AG08396 (cell line): ENCODE measurements at places on chromosomes 7 and 10.

GRCh38 chr7:47444376-47445098 is 137.4 kb downstream of the TNS3 start:
- no peak for DNase-seq

GRCh38 chr7:18573410-18574234 is 78.1 kb downstream of the HDAC9 start:
- no peak for DNase-seq

- no peak for DNase-seq
Observed at GRCh38 chr7:27212497-27213432, 12.9 kb upstream of the HOXA13 start.

DNA sequence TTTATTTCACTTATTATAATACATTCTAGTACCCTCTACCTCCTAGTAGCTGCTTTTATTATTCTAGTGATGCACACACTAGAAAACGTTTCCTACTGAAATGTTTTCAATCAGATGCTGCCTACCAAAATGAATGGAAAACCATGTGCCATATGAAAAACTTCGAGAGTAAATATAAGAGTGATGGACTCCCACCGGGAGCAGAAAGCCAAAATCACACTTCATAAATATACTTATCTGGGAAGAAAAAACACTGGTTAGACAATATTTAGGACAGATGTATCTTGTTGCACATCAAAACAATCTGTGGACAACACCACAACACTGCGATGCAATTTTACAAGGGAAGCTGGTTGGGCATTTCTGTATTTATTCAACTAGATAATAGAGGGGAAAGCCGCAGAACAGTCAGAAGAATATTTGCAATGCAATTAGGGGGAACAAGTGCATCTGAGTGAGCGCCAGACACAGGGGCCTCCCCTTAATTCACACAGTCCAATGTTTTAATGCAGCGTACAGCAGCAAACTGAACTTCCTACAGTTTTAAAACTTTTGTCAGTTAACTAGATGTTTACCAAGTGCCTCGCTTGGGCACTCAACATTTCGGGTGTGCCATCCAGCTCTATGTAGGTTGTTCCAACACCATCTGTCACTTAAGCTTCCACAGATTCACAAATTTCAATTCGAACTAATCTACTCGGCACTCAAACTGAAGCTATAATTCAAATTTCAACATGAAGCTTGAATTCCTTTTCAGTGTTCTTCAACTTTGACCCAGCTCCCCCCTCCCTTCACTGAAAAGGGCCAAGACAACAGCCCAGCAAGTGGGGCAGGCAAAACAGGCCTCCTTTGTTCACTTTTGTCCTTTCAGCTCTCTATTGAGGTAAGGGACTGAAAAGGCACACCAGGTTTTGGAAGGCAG is 7.4 kb downstream of the NRCAM start:
- DNase-seq: no peak

DNA sequence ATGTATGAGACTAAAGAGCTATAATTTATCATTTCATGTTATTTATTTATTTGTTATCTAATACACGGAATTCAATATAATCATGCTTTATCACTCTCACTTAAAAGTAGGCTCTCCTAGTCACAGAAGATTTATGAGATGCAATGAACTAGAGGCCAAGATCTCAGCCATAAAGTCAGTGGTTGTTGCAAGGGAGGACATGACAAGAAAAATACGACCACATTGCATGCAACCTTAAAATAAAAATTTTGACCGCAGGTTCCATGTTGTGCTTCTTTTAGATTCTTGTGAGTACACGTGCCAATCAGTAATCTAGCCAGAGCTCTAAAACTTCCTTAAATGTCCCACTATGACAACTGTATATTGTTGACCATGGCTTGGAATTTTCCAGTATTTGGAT is 75.9 kb upstream of the SP8 start:
- no peak for DNase-seq

GRCh38 chr10:63718006-63718405 is 196.8 kb downstream of the REEP3 start:
- DNase-seq: no peak

GRCh38 chr7:75635036-75635435 is 103.7 kb downstream of the HIP1 start:
- no peak for DNase-seq

DNA sequence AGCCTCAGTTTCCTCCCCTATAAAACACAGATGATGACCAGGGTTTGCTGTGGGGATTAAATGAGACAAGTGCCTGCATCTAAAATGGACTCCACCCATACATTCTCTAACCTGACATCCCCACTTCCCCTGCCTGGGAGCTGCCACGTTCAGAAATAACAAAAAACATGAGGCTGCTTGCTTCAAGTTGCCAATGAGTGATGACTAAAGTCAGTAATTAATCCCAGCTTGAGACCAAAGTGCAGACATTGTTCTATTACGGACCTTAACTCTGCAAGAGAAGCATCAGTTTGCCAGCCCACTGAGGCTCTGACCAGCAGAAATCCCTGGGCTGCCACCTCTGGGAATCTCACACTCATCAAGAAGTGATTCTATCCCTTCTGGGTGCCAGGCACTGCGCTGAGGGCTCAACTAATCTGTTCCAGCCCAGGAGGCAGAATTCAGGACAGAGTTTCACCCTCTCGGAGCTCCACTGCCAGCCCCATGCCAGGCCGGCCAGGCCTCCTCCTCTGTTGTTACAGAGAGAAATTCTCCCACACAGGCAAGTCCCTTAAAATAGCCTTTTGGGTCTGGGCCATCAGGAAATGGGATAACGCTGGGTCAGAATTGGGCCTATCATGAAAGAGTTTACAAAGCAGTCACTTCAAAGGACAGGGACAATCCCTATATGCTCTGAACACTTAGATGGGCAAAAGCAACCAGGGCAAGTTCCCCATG is 11.4 kb downstream of the SH3PXD2A start:
- peak; percentile 65 for DNase-seq

- DNase-seq: no peak
Observed at GRCh38 chr7:27433581-27433980, 191.0 kb downstream of the EVX1 start.

DNA sequence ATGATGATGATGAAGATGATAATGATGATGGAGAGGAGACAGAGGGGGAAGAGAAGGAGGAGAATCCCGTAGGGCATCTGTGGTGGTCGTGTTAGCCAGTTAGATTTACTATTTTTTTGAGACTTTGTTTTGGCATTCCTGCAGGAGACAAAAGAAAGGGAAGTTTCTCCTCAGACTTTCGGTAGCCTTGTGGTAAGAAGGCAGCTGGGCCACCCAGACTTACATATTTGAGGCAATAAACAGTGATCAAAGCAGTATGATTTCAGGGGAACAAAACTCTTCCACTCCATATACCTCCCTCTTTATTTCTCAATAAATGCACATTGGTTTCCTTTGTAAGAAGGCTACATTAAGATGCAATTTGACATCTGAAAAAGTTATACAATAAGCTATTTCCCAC is 32.4 kb upstream of the BICC1 start:
- no peak for DNase-seq

DNA sequence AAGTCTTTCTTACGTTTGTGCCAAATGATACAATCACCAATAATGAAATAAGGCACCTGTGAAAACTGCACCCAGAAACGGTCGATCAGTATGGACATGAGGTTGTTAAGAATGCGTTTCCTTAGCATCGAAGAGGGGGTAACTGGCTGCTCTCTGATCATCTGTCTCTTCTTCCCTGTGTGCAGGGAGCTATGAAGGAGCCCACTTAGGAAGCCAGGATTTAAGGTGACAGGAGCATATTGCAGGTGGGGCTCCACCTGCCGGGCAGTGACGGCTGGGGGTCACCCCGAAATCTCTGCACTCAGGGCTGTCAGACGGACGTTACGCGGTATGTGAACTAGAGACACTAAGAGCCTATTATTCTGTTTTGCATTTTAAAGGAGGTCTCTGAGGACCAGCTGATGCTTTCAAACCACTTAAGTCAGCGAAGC is 64.5 kb downstream of the CARD11 start:
- DNase-seq: no peak

GRCh38 chr7:102927312-102927933 is 14.6 kb downstream of the LRRC17 start:
- DNase-seq: peak; percentile 15

- no peak for DNase-seq
Observed at GRCh38 chr7:19587291-19587690, 121.5 kb downstream of the POLR1F start.

GRCh38 chr10:42942279-42942950 is 134.5 kb upstream of the RET start:
- DNase-seq: no peak

- DNase-seq: no peak
Observed at GRCh38 chr7:111092406-111093236, 1.7 kb downstream of the LRRN3 start.

- DNase-seq: no peak
Observed at GRCh38 chr7:55052741-55053427, 34.1 kb downstream of the EGFR start.

GRCh38 chr10:13001041-13001886 is at the start of gene CCDC3:
Gene CCDC3 (minus strand): TSS chr10:13001713. CDS start chr10:13001570, 143 bp downstream.
- peak; percentile 19 for DNase-seq

DNA sequence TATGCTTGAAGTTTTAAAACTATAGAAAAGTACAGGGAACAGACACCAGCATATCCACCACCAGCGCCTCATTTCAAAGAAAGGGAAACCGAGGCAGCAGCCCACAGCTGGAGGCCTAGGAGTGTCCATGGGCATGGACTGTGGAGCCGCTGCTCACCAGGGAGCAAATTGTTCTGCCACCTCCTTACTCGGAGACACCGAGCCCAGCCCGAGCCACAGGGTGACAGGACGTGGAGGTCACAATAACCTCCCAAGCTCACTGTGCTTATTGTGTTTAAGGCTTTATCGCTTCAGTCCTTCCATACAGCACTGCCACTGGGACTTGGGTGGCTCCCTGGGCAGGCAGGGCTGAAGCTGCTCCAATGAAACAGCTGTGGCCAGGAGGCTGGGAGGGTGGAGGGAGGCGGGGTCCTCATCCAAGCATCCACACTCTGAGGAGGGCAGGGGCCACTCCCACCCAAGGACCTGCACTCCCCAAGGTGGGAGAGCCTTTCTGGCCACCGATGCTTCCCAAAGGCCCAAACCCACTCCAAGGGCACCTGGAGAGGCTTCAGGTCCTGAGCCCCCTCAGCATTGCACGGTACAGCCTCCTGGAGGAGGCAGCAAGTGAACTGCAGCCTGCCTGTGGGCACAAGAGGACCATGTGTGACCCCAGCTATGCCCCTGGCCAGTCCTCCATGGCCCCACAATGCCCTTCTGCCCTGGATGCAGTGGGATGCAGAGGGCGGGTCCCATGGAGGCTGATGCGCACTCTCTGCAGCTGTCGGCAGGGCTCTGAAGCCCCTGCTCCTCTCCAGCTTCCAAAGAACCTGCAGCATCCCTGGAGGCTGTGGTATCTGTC is 38.7 kb upstream of the RET start:
- no peak for DNase-seq

DNA sequence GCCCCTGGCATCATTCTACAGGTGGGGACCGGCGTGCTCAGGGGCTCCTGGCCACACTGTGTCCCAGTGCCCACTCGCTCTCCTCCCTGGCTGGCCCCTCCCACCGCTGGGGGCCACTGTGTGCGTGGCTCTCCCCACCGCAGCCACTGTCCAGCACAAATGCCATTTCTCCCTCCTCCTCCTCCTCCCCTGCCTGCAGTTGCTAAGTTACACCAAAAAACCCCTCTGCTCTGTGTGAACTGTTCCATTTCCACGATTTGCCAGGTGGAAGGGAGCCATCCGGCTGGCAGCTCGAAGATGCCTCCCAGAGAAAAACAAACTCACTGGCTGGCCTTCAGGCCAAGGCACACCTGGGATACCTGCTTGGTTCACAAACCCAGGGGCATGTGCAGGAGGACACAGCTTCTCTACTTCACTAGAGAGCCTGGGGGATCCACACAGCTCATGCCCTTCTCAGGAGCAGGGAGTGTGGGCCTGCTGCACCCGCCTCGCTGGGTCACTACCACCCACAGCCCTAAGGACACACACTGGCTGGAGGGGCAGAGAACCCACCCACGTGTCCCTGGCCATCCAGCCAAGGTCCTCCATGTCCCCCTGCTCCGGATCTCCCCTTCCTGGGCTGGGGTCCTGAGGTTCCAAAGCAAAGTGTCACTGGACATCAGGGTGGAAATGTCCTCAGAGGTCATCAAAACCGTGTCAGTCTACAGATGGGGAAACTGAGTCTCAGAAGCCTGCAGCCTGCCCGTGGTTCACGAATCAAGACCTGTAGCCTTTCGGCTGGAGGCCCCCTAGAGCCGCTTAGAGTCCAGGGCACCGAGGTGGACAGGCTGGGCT is 1.7 kb downstream of the RASGEF1A start:
- DNase-seq: peak; percentile 14

- DNase-seq: peak; percentile 15
Observed at GRCh38 chr7:77565917-77566316, 28.8 kb downstream of the PTPN12 start.

DNA sequence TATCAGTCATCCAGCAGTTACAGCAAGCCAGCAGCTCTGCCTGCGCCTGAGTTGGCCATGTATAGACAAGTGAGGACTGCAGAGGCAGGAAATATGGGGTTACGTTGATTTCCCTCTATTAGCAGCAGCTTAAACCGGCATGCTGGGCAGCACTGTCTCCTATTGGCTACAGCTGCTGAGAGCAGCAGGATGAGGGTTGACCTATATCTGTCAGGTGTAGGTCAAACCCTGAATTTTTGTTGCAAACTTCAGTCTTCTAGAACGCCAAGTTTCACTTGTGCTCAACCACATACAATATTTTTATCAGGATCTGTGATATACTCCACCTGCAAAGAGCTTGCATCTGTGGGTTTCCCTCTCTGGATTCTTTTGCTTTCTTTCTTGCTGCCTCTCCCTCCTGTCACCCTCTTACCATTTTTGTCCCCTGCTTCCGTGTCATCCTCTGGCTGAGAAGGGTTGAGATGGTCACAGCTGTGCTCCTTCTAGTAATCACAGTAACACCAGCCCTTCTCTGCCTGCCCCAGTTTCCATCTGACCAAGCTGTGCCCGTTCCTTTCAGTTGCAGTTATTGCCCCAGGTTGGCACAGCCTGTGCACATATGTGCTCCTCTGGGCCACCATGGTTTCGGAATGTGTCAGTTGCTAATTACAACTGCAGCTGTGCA is 23.8 kb upstream of the GLCCI1 start:
- DNase-seq: no peak

- no peak for DNase-seq
Observed at GRCh38 chr7:150514748-150515222, at the start of gene GIMAP7. Gene GIMAP7 (plus strand): TSS chr7:150514872. CDS start chr7:150519975, 5,103 bp downstream.

DNA sequence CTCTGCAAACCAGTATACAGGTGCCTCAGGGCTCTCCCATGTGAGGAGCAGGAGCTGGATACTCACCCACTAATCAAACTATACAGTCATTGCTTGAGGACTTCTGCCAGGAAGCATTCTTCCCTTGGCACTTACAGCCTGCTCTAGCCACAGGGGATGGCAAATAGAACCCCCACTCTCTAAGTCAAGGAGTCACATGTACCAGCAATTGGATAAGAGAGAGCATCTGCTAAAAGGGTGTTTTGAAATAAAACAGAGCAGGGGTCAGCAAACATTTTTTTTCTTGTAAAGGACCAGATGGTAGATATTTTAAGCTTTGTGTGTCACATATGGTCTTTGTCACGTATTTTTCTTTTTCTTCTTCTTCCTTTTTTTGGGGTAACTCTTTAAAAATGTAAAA is 865.2 kb upstream of the GHITM start:
- no peak for DNase-seq

GRCh38 chr10:101601541-101601940 is 13.4 kb downstream of the DPCD start:
- DNase-seq: no peak

- DNase-seq: no peak
Observed at GRCh38 chr10:25851548-25851947, 82.5 kb upstream of the MYO3A start.
